GM23248 (cell line): ENCODE measurements at places on chromosomes 16 and 17.

DNA sequence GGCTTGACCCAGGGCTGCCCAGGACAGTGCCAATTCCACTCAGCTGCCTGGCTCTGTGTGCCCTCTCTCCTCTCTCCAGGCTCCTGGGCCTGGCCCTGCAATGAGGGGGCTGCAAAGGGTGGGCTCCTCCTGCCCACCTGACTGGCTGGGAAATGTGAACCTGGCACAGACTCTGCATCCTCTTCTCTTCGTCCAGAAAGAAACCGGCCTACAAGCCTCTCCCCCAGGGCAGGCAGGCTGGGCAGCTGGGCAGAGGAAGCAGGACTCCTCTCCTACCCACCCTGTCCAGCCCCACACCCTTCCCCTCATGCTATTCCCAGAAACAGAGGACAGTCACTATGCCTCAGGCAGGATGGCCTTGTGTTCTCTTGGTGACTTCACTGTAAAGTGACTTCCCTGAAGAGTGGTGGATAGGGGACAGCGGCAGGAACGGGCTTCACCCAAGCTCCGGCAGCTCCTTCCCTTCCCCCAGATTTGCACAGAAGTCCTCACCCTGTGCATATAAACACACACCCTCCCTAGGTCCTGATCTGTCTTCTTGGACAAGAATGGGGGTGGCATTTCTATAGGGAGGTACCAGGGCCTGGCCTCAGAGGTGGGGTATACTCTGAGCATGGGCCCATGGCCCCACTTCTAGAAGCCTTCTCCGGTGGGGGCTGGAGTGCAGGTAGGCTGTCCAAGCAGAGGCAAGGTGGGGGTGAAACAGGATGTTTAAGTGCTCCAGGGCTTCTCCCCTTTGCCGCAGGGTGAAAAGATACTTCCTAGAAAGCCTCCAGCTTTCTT, 4.9 kb upstream of the STAT5A start:
- no peak for DNase-seq

- peak; percentile 97 for DNase-seq
Observed at GRCh38 chr16:4944333-4945281, 7.7 kb upstream of the PPL start.

GRCh38 chr16:2278956-2279800, 11.3 kb upstream of the RNPS1 start:
- no peak for DNase-seq

DNA sequence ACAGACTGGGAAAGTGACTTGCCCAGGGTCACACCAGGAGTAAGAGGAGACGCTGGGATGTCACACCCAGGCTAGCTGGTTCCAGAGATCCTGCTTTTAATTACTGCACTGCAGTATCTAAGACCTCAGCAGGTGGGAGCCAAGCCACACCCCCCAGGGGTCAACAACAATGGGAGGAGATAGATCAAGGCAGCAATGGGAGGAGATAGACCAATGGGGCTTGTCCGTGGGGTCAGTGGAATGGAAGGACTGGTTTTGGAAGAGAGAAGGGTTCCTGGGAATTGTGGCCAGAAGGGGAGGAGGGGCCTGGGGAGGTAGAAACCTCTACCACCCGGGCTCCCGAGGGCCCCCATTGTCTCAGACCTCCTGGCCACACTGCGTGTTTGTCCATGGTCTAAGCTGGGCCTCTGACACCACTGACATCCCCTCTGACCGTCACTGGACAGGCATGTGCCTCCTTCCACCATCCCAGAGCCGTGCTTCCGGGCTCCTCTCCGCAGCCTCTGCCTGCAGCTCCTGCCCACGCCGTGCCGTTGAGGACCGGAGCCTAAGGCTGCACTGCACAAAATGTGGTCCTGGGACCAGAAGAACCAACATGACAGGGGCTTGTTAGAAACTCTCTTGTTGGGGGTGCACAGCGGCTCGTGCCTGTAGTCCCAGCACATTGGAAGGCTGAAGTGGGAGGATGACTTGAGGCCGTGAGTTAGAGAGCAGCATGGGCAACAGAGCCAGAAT, 69.8 kb upstream of the RPH3AL start:
- DNase-seq = no peak

DNA sequence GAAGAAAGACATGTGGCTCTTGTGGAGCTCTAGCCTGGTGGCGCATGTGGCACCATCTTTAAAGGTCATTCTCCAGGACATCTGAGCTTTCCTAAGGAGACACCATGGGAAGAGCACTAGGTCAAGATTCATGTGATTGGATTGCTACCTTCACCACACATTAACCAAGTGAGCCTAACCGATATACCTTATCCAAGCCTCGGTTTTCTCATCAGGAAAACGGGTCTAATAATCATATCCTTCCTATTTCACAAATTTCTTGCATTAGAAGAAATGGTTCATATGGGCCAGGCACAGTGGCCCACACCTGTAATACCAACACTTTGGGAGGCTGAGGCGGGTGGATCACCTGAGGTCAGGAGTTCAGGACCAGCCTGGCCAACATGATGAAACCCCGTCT, 58.3 kb downstream of the TMEM186 start:
- no peak for DNase-seq

- no peak for DNase-seq
Observed at GRCh38 chr16:568401-569258, 1.1 kb upstream of the PIGQ start.

- peak; percentile 84 for DNase-seq
Observed at GRCh38 chr17:81511804-81512561, 616 bp downstream of the ACTG1 start.

DNA sequence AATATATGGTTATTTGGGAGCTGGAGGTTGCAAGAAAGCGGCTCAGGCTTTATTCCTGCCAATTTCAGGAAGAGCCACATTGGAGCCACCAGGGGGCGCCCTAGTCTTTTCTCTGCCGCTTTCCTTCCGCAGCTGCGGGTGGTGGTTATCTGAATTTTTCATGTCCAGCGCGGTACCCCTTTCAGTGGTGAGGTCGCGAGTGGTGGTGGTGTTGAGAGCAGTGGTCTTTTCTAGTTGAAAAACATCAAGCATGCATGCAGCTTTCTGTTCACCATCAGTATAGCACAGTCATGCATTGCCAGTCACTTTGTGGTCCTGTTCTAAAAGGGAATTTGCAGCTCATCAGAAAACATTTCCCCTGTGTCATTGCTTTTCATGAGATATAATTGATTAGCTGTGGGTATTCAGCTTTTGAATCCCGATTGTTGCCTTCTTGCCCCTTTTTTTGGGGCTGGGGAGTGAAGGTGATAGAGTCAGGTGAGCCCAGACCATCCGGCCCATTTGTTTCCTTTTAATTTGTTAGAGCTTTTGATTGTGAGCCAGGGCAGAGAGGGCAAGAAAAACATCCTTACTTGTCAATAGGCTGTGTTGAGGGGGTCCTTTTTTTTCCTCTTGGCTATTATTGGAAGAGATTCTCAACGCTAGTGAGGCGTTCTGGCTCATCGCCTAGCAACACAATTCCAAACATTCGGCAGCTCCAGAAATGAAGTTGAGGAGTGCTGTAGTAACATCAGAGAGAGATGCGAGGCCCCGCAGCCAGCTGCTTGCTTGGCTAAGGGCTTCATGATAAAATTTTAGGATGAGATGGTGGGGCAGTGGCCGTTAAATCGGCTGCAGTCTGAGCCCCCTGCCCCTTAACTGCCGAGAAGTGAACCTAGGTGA, 119.0 kb downstream of the SNX29 start:
- DNase-seq = peak; percentile 78

DNA sequence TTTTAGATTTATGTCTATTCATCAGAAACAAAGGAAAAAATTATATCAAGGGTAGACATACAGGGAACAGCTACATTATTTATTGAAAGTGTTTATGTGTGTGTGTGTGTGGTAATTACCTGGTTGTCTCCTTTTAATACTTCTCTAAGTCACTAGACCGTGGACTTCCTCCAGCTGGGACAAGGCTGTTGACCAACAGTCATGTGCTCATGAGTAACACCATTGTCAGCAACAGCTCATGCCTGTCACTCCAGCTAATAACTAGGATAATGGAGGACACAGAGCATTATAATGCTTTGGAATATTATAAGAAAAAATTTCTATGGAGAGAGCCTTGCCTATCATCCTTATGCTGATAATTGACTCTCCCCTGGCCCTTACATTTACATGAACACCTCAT, 125.3 kb upstream of the SALL1 start:
- DNase-seq = peak; percentile 33

DNA sequence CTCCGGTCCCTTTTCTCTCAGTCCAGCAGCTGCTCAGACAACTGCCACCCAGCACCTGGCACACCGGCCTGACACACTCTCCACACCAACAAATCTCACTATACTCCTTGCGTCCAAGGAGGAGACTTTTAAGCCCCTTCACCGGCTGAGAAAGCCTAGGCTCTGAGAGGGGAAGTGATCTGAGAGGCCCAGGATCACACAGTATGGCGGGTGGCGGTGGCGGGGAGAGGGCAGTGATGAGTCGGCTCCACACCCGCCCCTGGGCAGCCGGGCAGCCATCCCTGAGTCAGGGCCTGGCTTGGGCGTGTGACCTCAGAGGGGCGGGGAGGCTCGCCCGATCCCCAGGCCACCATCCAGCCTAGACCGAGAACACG, 569 bp downstream of the FLII start:
- DNase-seq = peak; percentile 94

- peak; percentile 79 for DNase-seq
Observed at GRCh38 chr16:81511371-81511770, 66.8 kb downstream of the CMIP start.

- no peak for DNase-seq
Observed at GRCh38 chr16:81599034-81599744, 154.6 kb downstream of the CMIP start.

DNA sequence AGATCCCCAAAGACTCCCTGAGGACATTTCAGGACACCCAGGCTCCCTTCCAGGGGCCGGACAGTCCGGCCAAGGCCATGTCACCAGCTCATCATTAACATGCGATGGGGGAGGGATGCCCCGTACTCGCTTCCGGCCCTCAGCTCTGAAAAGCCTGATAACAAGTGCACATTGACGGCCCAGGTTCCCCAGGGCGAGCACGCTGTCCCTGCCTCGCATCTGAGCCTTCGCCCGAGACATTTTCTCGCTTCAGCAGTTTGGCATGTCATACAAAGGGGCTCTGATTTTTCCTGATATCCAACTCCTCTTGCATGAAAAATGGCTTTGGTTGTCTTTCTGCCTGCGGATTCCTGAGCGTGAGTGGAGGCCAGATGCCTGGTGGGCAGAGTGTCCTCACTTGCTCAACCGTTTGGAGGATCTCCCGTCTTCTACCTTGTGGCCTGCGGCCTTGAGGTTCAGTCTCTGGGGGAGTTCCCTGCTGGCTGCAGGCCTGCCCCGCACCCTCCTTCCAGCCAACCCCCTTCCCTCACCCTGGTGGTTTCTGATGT, 14.1 kb downstream of the CACNG4 start:
- DNase-seq = no peak

DNA sequence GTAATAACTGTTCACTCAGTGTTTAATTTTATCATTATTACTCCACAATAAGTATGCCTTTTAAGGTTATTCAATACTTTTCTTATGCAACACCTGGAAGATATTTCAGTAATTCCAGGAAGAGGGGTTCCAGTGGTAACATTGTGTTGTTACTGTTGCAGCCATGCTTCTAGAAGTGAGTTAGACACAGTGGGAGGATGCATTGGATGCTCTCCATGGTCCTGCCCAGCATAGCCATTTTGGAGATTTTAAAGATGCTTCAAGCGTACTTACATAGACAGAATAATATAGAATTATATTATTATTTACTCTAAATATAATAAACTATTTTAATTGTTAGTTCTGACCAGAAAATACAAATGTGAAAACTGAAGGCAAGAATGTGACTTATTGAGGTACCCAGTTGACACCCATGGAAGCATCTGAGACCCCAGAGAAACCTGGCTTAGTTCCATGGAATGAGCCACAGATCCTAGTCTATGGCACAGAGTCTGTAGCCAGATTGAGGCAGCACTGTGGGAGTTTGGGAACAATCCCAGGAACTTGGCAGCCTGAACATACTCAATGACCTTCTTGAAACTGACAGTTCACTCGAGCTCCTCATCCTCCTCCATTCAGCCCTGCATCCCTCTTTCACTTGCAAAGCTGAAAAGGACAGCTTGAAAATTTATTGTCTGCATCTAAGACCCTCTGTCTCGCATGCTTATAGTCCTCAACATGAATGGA, 190.1 kb upstream of the HS3ST4 start:
- no peak for DNase-seq

- no peak for DNase-seq
Observed at GRCh38 chr17:61698244-61698643, 107.2 kb upstream of the NACA2 start.

- no peak for DNase-seq
Observed at GRCh38 chr17:70017112-70017511, 57.9 kb upstream of the KCNJ16 start.

GRCh38 chr16:17212606-17213005, 258.2 kb downstream of the XYLT1 start:
- DNase-seq = no peak

GRCh38 chr16:72419638-72420037, 247.7 kb upstream of the PMFBP1 start:
- DNase-seq = no peak

DNA sequence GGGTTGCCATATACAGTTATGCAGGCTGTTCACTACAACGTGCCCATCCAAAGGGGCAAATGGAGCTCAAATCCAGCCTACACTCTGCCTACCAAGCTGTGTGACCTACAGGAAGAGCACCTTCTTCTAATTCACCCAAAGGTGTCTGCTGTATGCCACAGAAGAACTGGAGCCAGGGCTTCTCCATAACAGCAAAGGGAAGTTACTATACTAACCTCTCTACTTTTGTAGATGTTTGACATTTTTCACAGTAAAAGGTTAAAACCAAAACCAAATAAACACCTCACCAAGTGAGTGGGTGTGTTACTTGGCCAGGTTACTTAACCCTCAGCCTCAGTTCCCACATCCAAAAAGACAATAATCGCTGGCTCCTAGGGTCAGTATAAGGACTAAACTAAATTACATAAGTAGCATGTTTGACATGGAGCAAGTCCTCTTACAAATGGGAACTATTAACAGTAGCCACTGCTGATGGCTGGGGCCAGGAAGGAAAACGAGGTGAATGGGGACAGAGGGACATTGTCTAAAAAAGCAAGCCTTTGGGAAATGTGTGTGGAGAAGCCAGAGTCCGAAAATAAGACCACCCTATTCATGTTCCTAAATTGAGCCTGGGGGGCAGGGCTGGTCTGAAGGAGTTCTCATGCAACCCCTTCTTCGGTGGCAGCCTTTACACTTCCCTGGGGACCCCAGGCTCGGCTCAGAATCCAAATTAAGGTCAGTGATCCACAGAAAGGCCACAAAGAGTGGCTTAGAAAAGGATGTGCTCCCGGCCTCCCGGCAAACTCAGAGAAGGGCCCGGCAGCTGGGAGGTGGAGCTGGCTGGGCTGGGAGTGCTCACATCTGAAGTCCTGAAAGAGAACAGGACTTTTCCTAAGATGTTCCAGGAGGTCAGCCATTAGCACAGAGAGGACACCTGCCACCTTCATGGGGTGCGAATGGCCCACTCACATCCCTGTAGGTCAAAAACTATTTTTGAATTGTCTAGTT, 13.5 kb downstream of the CUEDC1 start:
- no peak for DNase-seq

GRCh38 chr16:53056392-53056881, 1.6 kb downstream of the CHD9 start:
- DNase-seq = peak; percentile 80

DNA sequence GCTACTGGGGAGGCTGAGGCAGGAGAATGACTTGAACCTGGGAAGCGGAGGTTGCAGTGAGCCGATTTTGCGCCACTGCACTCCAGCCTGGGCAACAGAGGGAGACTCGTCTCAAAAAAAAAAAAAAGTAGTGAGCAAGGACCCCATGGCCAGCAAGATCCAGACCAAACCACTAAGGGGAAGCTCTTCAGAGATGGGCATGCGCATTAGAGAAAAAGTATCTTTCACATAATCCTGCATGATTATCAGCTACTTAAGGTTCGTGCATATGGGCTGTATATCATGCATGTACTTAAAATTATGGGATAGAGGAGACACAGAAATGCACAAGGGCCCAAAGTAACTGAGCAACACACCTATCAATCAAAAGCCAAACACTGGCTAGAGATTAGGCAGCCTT, 10.7 kb upstream of the CCL22 start:
- DNase-seq = no peak
